Thoracic aorta (tissue), 2 donors: ENCODE measurements at places on chromosomes 12 and 14.

DNA sequence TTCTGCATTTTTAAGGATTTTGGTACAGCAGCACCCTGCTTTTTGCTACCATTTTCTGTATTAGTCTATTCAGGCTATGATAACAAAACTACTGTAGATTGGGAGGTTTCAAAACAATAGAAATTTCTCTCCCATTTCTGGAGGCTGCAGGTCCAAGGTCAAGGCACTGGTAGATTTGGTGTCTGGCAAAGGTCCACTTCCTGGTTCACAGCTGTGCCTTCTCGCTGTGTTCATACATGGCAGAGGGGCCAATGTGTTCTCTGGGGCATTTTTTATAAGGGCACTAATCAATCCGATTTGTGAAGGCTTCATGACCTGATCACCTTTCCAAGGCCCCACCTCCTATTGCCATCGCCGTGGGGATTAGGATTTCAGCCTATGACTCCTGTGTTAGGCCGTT is 268.1 kb upstream of the RTL1 start:
- no peak for DNase-seq

- DNase-seq = no peak
These were observed 100.8 kb downstream of the PPHLN1 start for GRCh38 chr12:42426746-42427145.

DNA sequence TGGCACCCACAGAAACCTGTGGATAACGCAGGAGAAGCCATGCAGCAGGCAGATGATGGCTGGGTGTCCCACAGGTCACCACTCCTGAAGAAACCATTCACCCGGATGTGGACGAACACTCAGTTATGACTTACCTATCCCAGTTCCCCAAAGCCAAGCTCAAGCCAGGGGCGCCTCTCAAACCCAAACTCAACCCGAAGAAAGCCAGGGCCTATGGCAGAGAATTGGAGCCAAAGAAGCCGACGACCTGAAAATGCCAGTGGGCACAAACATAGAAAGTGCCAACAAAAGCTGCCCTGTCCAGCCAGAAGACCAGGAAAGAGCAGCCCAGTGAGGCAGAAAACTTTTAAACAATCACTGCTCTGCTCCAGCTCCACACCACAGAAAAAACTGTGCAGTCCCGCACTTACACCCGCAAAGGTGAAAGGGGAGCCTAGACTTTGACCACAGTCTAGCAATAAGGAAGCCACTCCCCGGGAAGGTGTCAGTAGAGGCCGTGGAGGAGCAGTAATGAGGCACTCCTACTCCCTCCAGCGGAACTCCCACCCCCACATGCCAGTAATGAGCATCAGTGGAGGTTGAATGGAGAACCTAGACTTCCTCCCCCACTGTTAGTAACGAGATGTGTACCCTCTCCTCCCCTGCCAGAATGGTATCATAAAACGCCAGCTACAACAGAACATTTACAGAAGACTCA is 6.0 kb upstream of the ACVRL1 start:
- no peak for DNase-seq

DNA sequence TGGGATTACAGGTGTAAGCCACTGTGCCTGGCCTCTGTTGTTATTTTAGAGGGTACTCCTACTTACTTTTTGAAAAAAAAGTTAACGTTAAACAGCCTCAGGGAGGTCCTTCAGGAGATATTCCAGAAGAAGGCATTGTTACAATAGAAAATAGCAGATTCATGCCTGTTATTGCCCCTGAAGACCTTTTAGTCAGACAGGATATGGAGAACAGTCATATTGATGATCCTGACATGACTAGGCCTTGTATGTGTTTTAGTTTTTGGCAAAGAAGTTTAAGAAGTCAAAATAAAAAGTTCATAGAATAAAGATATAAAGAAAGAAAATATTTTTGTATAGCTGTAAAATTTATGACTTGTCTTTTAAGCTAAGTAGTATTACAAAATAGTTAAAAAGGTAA is 45.3 kb downstream of the WASHC3 start:
- DNase-seq = no peak

DNA sequence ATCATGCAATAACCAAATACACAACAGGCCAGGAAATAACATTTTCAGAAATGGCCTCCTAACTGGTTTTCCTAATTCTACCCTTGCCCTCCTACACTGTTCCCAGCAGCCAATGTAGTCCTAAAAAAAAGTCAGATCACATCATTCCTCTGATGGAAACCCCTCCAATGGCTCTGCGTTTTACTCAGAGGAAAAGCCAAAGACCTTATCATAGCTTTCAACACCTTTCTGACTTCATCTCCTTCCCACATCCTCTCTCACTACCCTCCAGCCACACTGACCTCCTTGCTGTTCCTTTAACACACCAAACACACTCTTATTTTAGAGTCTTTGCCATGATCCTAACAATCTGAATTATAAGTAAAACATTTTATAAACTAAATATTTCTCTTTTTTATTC is 1.1 kb downstream of the MED6 start:
- no peak for DNase-seq

DNA sequence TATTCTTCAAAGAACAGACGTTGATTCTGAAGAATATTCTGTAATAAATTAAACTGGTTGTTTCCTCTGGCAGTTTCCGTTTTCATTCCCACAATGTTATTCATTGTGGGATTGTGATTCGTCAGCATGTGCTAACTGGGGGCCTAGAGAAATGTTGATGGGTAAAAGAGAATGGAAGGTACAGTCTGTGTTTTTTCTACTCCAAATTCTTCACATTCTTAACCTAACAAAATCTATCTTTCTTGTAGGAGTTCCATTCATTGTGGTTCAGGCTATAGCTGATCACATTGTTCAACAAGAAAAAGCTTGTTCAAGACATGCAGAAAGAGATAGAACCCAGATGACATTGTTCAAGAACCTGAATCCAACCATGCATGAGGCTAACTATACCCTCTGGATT is 5.9 kb downstream of the CD163 start:
- DNase-seq = no peak

- DNase-seq = no peak
These were observed 47.0 kb downstream of the IFT81 start for GRCh38 chr12:110171186-110171538.

GRCh38 chr12:46763230-46763629 is 62.6 kb downstream of the SLC38A4 start:
- DNase-seq = no peak

GRCh38 chr14:94532447-94532846 is 23.2 kb upstream of the SERPINA12 start:
- DNase-seq = no peak

- DNase-seq = peak; percentile 75
These were observed at the start of gene CCND2 for GRCh38 chr12:4273652-4274395. CCND2 (plus strand) TSS chr12:4273762; CDS start chr12:4274041, 279 bp downstream.

DNA sequence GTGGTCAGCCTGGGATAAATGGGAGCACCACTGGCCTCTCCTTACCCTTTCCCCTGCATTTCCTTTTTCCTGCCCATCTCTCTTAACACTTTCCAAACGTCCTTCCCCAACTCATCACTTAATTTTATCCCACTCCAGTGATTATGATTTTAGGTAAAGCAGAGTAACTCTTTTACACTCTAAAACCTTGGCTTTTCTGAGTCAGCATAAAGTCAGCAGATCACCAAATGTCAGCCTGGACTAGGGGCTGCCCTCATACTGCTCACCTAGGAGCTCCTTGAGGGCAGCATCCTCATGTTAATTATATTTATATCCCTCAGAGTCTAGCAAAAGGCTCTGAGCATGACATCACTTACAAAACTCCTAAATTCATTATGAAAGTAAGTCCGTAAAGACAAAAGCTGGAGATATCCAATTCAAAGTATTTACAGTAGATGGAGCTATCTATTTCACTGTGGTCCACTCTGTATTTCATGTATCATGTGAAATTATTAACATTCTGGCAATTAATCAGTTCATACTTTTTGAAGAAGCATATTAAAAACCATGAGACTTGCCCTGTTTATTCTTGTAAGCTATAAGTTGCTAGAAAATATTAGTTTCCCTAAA is 17.0 kb upstream of the DICER1 start:
- DNase-seq = no peak

DNA sequence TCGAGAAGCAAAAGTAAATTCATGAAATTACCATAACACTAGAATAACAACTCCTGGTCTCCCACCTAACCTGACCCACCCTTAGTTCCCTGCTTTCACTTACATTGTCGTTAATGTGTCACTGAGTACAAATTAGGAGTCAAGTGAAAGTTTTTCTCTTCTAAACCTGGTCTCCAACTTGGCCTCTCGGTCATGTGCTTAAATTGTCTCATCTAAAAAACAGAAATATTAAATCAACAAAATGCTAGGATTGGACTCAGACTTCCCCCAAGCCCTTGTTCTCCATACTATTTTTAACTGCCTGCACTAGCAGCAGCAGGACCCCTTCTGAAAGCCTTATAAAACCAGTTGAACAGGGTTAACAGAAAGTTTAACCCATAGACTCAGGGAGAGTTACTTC is 1.8 kb upstream of the BTG1 start:
- DNase-seq = no peak

GRCh38 chr14:76826122-76826521 is at the start of gene LRRC74A:
LRRC74A (plus strand) TSS chr14:76826408; CDS start chr14:76826698, 290 bp downstream.
- no peak for DNase-seq

DNA sequence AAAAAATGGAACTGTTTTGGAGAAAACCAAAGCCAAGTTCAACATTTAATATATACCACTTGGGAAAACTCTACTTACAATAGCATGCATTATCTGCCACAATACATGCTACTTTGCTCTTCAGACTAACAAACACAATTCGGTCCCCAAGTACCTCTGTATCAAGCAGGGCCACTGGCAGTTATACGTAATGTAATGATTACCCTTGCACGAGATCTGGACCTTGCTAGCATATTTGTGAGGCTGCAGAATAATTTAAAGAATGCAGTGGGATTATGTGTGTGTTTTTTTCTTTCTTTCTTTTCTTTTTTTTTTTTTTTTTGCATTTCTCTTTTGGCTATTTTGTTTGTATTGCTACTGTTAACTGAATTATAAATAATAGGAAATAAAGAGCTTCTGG is 22.8 kb upstream of the PYGL start:
- no peak for DNase-seq

DNA sequence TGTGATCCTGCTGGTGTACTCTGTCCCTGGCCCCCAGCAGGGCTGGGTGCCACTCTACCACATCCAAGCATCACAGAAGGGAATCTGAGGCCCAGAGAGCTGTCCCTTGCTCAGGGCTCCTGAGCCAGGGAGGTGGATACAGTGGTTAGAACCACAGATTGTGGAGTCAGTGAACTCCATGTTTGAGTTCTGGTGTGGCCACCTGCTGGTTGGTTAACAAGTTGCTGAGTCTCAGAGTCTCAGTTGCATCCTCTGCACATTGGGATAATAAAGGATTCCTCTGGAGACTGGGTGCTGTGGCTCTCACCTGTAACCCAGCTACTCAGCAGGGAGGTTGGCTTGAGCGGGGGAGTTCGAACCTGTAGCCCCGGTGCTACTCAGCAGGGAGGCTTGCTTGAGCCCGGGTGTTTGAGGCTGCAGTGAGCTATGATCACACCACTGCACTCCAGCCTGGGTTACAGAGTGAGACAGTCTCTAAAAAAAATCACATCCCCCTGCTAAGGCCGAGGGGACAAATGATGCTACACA is 39.4 kb downstream of the MVK start:
- DNase-seq = no peak

- DNase-seq = no peak
These were observed 80.2 kb downstream of the BAZ1A start for GRCh38 chr14:34794941-34795340.

- DNase-seq = no peak
These were observed 285.2 kb downstream of the NAV3 start for GRCh38 chr12:78115889-78116288.

GRCh38 chr14:98909251-98909944 is 362.6 kb downstream of the BCL11B start:
- DNase-seq = no peak

- no peak for DNase-seq
These were observed 8.4 kb downstream of the RNU4-2 start for GRCh38 chr12:120283318-120283717.

DNA sequence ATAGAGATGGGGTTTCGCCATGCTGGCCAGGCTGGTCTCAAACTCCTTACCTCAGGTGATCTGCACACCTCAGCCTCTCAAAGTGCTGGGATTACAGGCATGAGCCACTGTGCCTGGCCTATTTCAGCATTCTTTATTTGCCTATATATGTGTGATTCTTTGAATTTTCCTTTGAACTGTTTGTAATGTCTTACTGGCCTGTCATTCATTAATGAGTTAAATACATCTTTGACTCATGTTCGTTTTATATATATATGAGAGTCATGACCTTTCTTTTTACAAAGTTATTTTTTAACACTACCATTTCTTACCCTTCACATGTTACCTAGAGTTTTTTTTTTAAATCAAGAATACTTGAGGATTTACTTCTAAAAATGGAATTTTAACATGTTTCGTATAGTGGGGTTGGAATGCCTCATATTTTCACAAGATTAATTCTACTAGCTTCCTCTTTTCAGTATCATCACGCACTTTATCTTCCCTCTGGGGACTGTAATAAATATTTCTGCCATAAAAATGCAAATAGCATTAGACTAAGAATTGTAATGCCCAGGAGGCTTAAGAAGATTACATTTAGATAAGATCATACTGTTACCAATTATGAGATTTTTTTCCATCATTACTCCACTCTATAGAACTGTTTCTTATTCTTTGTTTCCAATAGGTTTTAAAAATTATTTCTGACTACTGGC is 66.7 kb downstream of the NTN4 start:
- no peak for DNase-seq

DNA sequence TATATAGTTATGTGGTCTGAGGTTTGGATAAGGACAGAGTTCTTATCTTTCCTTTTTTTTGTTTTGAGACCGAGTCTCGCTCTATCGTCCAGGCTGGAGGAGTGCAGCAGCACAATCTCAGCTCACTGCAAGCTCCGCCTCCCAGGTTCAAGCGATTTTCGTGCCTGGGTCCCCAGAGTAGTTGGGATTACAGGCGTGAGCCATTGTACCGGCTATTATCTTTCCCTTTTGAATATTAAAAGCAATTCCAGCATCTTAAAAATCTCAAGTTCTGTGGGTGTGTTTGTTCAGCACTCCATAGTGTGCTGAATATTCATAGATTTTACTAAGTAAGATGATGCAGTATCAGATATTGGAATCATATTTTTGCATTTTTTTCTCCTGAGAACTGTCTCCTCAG is 404.4 kb upstream of the RGS6 start:
- DNase-seq = no peak

DNA sequence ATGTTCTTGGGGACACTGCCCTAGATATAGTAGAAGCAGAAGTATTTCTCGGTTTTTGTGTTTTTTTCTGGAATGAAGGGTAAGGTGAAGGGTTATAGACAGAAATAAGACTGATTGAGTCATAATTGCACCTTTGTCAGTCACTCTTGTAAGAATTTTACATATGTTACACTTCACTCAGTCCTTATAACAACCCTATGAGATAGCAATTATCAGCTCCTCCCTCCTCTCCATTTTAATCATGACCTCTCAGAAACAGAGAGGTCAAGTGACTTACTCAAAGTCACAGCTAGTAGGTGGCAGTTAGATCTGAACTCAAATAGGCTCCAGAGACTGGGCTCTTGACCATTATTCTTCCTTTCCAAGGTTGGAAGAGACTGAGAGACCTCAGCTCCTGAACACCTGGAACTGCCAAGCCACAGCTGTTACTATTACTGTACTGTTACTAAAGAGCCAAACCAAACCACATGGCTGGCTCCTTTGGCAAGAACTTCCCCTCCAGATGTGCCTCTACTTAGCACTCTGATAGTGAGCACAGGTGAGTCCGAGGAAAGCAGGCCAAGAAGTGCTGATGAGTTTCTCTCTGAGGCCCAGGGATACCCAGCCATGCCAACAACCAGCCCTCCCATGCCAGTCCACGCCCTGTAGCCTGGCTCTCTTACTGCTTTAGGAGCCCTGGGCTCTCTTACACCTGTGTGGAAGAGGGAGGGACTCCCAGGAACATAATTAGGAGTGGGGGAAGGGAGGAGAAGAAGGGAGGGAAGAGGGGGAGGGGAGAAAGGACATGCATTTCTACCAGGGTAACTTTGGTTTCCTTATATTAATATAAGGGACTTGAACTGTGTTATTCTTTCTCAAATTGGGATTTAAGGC is 121.3 kb downstream of the CRADD start:
- DNase-seq = no peak
